ENCODE measurements at places on chromosomes 2 and 18.

DNA sequence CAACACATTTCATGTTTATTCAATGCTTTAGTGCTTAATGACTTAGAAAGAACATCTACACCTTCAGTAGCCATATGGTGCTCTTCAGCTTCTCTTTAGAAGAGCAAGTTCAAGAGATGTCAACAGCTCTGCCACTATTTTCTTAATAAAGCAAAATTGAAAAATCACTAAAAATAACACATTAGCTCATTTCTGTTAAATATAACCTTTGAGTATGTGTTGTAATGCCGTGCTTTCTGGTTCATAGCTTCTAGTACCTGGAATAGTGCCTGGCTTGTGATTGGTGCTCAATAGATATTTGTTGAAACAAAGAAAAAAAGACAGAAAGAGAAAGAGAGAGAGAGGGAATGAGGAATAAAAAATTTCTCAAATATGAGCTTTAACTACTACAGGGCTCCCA, 349.8 kb upstream of the SPRED2 start:
- DNase-seq: no peak

DNA sequence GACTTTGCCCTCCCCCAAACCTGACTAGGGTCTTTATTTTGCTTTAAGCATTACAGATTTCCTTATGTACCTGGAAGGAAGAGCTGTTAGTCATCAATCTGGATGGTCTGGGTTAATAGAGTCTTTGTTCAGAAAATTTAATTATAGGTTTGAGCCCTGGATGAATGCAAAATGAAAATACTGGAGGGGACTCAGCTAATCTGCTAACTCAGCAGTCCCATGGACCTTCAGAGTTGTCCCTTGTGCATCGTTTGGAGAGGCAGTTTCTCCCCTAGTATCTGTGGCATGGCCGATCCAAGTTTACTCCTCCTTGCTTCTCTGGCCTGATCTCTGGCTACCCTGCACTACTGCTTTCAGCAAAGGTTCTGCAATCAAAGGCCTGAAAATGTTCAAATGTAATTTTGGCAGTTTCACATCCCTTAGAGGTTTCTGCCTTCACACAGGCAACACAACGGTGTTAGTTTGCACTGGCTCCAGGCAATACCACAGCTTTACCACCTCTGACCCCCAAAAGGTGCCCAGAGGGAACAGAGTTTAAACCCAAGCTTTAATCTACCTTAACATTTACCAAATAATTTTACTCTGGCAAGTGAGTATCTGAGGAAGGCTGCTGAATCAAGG, 134.3 kb downstream of the THADA start:
- DNase-seq: no peak

GRCh38 chr18:57737400-57738060, 65.6 kb downstream of the ATP8B1 start:
- peak; percentile 44 for DNase-seq

DNA sequence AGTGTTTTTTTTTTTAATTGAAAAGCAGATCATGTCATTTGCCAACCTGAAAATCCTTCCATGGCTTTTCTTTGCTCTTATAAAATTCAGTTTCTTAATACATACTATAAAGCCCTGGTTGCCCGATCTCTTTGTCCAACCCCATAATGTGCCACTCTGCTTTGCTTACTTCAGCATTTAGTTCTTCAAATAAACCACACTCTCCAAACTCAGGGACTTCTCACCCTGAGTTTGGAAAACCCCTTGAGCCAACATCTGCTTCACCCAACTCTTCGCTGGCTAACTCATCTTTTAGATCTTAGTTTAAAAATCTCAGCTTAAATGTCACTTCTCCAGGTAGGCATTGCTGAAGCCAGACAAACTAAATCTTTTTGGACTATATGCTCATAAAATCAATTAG, 1.3 kb upstream of the STAT1 start:
- peak; percentile 72 for DNase-seq

GRCh38 chr18:79604913-79605880, 74.4 kb upstream of the CTDP1 start:
- no peak for DNase-seq

GRCh38 chr18:22185273-22185672, 15.9 kb downstream of the GATA6 start:
- no peak for DNase-seq

DNA sequence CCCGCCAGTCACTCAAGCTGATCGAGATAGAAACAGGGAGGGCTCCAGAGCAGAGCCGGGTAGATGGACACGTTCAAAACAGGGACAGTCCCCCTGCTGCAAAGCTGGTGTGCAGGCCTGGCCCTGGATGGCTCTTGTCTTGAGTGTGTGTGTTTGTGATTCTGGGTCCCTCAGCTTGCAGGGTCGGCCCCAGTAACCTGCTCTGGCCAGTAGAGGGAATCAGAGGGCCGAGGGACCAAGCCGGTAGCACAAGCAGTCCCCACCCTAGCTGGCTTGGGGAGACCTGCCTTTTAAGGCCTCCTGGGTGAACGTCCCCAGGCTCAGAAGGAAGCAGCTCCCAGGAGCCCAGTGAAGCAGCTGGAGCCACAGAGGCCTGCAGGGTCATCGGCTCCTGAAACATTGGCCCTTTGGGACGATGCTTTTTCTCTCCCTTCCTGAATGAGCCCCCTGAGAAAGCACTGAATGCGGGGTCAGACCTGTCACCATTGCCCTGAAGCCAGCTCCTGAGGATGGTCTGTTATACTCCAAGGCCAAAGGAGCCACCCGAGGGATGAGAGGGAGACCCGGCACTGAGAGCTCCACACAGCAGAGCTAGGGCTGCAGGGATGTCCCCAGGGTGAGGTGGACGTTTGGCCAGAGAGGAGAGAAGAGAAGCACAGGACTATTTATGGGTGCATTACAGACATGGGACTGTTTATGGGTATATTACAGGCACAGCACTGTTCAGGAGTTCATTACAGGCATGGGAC, 15.4 kb upstream of the MLPH start:
- peak; percentile 21 for DNase-seq

- DNase-seq: no peak
Observed at GRCh38 chr2:120398051-120398995, 52.4 kb downstream of the INHBB start.

GRCh38 chr2:196987649-196988364, 61.3 kb upstream of the PGAP1 start:
- DNase-seq: peak; percentile 6

- DNase-seq: no peak
Observed at GRCh38 chr18:46574000-46574742, 82.8 kb downstream of the LOXHD1 start.

DNA sequence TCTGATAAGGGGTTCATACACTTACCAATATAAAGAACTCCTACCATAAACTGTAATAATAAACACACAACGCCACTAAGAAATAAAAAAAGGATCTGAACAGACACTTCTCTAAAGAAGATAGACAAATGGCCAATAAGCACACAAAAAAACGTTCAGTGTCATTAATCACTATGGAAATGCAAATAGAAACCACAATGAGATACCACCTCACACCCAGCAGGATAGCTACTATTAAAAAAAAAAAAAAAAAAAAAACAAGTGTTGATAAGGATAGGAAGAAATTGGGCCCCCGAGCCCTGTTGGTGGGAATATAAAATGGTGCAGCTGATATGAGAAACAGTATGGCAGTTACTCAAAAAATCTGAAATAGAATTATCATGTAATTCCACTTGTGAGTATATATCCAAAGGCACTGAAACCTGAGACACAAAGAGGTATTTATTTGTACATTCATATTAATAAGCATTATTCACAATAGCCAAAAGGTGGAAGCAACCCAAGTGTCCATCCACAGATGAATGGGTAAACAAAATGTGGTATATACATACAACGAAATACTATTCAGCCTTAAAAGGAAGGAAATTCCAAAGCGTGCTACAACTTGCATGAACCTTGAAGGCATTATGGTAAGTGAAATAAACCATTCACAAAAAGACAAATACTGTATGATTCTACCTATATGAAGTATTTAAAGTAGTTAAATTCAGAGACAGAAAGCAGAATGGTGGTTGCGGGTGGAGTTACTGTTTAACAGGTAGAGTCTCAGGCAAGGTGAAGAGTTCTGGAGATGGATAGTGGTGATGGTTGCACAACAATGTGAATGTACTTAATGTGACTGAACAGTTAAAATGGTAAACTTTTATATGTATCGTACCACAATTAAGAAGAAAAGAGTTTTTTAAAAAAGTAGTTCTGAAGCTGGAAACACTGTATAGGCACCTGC, 17.9 kb downstream of the REV1 start:
- DNase-seq: no peak

- DNase-seq: no peak
Observed at GRCh38 chr2:40367652-40368051, 84.2 kb downstream of the SLC8A1 start.

- DNase-seq: no peak
Observed at GRCh38 chr2:53813151-53813550, 26.3 kb downstream of the ERLEC1 start.

- DNase-seq: no peak
Observed at GRCh38 chr2:3956892-3957291, 253.5 kb downstream of the DCDC2C start.

DNA sequence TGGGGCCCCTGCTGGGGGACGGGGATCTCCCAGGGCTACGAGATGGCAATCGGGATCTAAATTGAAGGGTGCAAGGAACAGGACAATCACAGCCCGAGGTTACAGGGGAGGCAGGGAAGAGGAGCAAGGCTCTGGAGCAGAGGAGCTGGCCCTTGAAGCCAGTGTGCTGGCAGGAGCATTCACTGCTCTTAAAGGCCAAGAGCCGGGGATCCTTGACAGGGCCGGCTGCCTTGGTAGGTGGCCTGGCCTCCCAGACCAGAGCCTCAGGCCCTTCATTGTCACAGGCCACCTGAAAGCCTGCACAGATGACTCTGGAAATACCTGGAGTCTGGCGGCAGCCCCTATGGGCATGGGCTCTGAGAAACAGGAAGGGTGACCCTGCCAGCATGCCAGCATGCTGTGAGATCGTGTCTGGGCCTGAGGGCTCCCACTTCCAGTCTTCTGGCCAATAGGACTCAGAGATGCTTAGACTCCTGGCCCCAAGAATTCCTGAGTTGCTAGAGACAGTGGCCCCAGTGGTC, 38.7 kb downstream of the PDIA6 start:
- no peak for DNase-seq

DNA sequence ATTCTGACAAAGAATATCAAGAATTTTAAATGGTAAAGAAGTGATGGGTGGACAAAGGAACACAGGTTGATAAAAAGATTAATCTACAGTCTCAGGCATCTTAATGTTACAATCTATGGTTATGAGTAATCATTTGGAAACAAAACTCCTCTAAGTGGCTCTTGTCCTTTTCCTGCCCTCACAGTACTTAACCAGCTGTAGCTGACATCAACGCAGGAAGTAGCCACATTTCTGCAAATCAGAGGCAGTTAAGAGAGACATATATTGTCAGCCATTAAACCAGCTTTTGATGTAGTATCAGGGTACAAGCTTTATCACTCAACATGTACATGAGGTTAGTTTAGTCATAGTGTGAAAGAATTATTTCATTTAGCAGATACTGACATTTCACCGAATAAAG, 244.6 kb downstream of the NR4A2 start:
- no peak for DNase-seq

- no peak for DNase-seq
Observed at GRCh38 chr2:238875101-238875470, 27.2 kb downstream of the TWIST2 start.

GRCh38 chr2:86776532-86776931, 14.2 kb downstream of the CD8A start:
- DNase-seq: no peak

DNA sequence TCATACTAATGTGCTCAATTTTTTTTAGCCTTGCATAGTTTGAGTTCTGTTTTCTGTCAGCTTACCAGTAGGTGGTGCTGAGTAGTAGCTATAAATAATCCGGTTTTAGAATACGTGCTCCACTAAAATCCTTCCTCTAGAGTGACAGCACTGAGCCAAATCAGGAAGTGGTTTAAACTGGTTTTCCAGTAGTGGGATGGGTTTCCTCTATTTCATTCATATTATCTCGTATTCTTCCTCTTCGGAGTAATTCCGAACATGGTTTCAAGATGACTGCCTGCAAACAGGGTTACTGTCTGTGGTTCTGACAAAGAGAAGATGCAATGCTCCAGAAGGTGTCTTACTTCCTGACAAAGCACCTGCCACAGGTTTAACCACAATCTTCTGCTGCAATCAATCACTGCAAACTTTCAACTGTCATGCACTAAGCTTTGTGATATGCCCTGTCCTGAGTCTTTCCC, 496.9 kb upstream of the VRK2 start:
- DNase-seq: no peak

DNA sequence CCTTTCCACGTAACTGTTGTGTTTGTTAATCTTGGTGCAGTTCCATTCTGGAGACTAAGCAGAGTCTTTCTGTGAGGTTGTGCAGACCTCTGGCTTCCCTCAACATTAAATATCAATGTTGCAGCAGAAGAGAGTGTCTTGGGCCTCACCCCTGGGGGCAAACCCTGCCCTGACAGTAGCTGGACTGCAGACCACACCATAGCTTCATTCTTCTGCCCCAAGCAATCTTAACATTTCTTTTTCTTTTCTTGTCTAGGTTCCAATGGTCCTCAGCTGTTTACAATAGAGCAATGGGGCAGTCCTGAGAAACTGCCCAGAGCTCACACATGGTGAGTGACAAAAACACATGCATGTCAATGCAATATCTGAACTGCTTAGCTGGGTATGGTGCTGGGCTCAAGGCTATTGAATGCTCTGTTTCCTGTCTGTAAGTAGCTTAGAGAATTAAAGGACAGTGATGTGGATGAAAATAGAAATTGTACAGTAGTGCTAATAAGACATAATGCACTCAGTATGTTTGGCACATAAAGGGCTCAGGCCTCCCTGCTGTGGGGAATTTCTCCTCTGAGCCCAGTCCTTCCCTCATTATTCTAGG, 237.6 kb downstream of the ALPK2 start:
- no peak for DNase-seq

GRCh38 chr18:9975658-9976057, 61.8 kb downstream of the VAPA start:
- no peak for DNase-seq

DNA sequence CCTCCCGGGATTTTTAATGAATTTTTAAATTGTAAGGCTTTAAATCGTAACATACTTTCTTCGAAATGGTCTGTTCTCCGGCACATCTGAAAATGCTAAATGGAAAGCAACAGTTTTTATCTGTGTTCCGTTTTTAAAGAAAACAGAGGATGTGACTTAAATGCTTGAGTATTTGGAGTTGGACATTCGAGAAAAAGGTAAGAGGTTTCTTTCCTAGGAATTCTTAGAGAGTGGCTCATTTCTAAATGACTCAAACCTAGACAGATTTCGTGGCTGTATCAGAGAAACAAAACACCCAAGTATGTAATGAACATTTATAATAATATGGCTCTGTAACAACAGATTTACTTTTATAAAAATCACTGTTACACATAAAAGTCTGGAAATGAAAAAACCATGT, 177.6 kb upstream of the CCDC68 start:
- DNase-seq: no peak

DNA sequence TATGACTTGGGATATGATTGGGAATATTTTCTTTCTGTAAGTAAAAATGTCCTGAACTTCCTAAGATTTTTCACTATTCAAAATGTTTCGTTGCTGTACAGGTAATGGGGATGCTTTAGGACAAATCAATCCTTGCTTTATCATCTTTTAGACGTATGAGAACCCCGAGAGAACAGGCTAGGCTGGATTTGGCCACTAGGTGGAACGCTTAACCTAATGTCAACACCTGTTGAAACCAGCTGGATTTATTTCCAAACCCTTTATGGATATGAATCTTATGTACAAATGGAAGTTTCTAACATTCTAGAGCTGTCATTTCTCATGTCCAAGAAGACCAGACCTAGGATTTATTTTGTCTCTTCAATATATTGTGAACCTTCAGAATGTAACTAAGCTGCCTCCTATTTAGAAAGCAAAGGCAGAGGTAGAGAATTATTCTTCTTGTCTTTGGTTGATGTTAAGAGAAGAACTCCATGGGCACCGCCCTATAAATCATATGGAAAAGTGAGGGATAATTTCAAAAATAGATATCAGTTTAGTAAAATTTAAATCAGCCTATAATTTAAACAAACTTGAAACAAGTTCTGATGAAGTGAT, 96.7 kb downstream of the PMAIP1 start:
- no peak for DNase-seq

All from CD4-positive, alpha-beta T cell treated with Interferon alpha-2 for 1 hour (primary cell).